AML-193 (cell line): ENCODE measurements at places on chromosomes 1 and 21.

DNA sequence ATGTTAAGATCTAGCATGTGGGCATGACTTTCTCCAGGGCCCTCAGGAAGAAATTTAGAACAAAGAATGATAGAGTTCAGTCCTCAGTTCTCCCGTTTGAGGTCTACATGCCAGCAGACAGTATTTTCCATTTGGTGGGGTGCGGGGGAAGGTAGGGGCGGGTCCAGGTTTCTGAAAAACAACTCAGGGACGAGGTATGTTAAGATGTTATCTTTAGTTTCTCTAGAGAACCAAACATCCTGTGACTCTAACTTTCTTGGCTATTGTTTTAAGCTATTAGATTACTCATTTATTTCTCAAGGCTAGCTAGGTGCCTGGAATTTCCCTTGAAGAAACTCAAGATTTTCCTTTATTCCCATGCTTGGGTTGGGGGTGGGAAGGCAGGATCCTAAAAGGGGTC lies 42.3 kb upstream of the SYT14 start:
- DNase-seq, result no peak

- DNase-seq, result no peak
These were observed 11.4 kb downstream of the METTL13 start for GRCh38 chr1:171792656-171793369.

DNA sequence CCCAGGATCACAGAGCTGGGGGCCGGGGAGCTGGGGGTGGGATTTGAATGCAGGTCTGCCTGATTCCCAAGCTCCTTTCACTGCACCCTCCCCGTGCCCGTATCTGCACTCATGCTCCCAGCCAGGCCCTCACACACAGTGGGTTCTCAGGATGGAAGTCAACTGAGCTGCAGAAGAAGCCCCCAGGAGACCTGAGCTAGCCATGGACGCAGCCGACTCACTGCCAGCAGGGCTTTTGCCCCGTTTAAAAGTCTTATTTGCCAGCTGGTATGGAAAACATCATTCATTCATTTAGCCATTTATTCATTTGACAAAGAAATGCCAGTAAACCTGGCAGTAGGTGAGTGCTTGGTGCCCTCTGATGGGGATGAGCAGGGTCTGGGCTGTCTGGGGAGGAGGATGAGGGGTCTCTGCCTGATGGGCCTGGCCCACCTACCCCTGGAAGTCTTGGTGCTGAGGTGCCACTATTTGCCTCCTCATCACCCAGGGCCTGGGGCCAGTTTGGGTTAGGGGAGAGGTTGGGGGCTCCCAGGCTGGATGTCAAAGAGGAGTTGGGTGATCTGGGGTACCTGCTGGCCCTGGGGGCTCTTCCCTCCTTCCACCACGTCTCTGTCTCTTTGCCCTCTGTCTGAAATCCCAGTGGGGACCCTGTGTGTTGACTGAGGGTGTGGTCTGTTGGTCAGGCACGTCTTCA lies 2.8 kb downstream of the TNFRSF1B start:
- DNase-seq, result no peak

- DNase-seq, result no peak
These were observed 128.3 kb downstream of the LRRC40 start for GRCh38 chr1:70077066-70077465.

GRCh38 chr1:48493970-48494769 lies 22.2 kb upstream of the SPATA6 start:
- no peak for DNase-seq

DNA sequence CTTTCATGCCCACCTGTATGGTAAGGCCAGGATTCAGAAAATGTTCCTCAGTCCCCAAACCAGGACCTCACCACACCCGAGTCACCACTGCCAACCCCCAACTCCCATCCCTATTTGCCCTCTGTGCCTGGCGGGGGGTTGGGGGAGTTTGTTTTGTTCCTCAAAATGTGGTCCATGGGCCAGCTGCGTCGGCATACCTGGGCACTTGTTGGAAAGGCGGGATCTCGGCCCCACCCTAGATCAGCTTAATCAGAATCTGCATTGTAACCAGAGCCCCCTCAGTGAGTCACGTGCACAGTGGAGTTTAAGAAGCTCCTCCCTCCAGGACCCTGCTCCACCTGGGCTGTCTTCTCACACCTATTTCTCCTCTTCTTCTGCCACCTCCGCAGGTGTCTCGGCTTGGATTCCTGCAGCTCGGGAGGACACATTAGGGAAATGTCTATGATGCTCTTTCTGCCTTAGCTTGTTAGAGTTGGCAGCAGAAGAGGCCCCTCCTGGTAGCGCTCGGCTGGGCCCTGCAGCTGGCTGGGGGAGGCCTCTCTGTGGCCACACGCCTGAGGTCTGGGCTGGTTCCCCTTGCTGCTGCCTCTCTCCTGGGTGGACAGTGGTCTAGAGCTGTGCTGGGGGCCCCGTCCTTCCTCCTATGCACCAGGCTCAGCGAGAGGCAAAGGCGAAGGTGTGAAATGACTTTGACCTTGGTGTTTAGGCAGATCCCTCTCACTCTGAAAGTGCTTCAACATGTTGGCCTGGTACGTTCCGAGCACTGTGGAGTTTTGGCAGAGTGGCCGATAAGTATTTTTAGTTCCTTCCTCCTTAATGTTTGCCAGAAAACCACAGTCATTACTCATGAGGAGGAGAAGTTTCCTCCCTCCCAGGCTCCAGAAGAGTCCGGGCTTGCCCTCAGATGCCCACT lies 41.8 kb upstream of the CAMTA1 start:
- peak; percentile 83 for DNase-seq

- DNase-seq, result no peak
These were observed 4.5 kb upstream of the TOR3A start for GRCh38 chr1:179077396-179077795.

DNA sequence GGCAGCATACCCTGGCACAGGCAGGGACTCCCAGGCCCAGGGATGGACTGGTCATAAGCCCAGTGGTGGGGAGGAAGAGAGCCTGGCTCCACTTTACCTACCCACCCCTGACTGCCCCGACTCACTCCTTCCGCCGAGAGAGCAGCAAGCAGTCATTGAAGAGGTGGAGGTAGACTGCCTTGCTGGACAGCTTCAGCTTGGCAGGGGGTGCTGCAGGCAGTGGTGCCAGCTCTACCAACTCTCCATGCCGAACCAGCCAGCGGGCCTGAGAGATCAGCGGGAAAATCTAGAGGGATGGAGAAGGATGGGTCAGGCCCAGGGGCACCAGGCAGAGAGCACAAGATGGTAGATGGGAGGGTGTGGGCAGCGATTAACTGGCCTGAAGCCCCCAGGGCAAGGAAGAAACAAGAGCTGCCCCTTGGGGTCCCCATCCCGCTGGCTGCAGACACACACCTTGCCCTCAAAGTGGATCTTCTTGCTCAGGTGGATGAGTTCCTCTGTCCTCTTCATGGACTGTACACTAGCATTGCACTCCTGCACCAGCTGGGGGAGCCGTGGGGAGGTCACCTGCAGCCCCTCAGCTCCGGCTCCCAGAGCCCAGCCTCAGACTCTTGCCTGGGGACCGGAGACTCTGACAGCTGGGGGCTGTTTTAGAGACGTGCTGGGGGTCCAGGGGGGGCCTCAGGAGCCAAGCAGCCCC lies 7.7 kb downstream of the ARHGEF19 start:
- DNase-seq, result no peak

DNA sequence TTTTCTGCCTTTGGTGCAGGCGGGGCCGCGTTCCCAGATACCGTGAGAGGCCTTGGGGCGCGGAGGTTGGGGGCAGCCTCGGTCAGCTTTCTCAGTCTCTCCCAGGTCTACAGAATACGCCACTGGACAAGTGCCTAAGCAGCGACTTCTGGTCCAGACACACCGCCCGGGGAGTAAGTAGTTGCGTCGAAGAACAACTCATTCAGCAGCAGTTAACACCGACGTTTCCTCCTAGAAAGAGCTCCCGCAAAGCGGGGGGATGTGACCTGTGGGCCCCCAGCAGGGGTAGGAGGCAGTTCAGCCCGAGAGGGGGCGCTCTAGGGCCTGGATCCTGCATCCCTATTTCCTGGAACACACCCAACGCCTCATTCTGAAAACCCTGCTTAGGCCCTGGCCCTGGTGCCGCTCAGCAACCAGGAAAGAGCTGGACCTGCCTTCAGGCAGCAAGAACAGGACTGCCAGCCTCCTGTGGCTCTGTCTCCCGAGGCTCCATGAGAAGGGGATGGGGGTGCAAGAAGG lies 6.5 kb upstream of the BARHL2 start:
- DNase-seq, result no peak

GRCh38 chr1:51058858-51059257 lies 43.2 kb upstream of the C1orf185 start:
- DNase-seq, result peak; percentile 19

- no peak for DNase-seq
These were observed 590.4 kb upstream of the PLXNA2 start for GRCh38 chr1:208834381-208835096.

GRCh38 chr1:67608661-67609576 lies 76.1 kb upstream of the GADD45A start:
- DNase-seq, result no peak

DNA sequence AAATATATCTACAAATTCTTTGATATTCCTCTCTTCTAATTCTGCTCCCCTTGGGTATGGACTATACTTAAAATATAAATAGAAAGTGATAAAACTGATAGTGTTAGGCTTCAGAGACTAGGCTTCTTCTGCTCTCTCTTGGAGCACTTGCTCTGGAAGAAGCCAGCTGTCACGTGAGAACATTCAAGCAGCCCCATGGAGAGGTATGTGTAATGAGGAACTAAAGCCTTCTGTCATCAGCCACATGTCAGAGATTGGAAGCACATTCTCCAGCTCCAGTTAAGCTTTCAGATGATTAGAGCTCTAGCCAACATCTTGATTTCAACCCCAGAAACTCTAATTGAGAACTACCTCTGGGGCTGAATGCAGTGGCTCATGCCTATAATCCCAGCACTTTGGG lies 34.3 kb downstream of the XKR8 start:
- DNase-seq, result no peak

GRCh38 chr1:213083112-213083445 lies 32.0 kb downstream of the RPS6KC1 start:
- no peak for DNase-seq
